OCI-LY7 (cell line): ENCODE measurements at places on chromosomes 4 and X. TPM values are rescaled to one million over a fixed set of nuclear protein-coding genes. Genes with fewer than 3 reads are reported as not detected.

PRKX gene
- 23.6 and 26.7 TPM in 2 replicates for total RNA-seq

SSX2B gene
- not detected in 2 replicates for total RNA-seq

ING2 gene
- 25.9 and 26.0 TPM in 2 replicates for total RNA-seq

TLR1 gene
- 6.0 and 7.4 TPM in 2 replicates for total RNA-seq

CCDC158 gene
- total RNA-seq = not detected in 2 replicates

MEPE gene
- total RNA-seq = not detected in 2 replicates

EMCN gene
- not detected in 2 replicates for total RNA-seq

DEFB131A gene
- total RNA-seq = not detected in 2 replicates

ART3 gene
- not detected in 2 replicates for total RNA-seq

HELT gene
- total RNA-seq = not detected in 2 replicates

TCP11X1 gene
- not detected in 2 replicates for total RNA-seq

ODAM gene
- not detected in 2 replicates for total RNA-seq

CT45A10 gene
- total RNA-seq = not detected in 2 replicates

LGI2 gene
- not detected in 2 replicates for total RNA-seq
